NCI-H1092 treated with DMSO at 0.1 percent for 48 hours (cell line): ENCODE measurements at places on chromosomes 3 and 15.

DNA sequence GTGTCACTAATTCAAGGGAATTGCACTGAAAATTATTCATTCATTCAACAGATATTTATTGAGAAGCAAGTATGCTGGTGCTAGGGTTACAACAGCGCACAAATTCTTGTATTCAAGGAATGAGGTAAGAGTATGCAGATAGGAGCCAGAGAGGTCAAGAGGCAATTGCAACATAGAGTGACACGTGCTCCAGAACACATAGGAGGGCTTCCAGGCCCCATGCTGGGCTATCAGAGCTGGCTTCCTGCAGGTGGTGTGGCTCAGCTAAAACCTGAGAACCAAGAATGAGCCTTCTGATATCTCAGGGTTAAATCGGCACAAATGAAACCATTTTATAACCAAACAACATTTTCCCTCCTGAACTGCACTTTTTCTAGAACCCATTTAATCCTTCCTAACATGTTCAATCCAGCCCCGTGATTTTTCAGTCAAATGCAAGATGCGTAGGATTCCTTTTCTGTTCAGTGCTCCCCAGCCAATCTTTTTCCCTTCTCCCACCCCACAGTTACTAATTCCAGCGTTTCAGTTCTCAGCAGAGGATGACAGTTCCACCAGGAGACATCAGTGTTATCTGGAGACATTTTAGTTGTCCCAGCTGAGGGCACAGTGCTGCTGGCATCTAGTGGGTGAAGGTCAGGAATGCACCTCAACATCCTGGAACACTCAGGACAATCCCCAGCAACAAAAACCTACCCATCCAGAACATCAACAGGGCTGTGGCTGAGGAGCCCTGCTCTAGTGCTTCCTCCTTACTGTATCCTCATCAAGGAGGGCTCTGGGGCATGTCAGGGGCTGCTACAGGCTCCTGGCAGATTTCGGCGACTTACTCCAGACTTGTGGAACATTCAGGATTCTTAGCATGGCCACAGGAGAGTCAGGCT lies 13.1 kb downstream of the CCR5AS start:
- no peak for DNase-seq

GRCh38 chr3:46811615-46812236 lies 51.5 kb downstream of the MYL3 start:
- DNase-seq, result no peak

DNA sequence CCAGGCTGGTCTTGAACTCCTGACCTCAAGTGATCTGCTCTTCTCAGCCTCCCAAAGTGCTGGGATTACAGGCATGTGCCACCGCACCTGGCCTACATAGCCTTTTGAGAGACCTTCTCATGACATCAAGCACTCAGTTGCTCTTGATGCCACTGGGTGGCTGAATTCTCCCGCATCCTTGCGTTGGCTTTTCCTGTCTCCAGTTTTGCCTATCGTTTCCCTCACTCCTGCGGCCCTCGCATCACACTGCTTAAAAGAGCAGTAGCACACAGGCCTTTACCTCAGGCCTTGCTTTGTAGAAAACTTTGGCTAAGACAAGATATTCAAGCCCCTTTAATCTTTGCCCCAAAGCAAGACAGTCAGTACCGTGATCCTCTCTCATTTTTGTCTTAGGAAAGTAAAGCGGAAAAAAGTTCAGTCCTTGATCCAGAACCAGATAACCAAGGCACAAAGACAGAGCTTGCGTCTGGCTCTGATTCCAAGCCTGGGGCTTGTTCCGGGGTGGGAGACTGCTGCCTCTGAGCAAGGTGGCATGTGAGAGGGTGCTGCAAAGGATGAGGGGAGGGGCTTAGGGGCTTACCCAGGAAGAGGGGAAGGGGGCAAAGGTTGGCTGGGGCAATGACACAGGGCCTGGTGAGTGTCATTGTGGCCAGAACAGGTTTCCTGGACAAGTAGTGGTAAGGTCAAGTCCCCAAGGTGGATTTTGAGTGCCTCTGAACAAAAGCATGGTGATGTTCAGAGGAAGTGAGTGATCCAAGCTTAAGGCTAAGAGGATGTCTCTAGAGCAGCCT lies 175.0 kb upstream of the TLE3 start:
- DNase-seq, result no peak

DNA sequence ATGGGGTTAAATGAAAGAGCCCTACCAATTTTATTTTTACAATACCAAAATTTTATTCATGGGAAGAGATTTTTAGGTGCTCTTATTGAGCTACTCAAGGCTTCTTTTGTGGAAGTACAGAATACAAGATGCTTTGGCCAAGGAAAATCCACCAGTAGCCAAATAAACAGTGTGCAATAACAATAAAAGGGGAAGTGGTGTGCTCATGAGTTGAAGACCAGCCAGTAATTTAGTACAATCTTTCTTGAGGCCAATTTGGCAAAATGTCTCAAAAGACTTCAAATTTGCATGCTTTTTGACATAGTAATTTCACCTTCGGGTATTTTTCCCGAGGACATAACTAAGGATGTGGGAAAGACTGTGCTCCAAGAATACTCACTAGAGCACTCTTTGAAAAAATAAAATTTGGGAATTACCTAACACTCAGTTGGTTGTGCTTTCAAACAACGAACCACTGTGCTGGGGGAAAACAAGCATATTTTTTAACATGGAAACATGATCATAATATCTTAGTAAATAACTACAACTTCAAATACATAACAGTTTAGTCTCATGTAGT lies 294.0 kb downstream of the DIPK2A start:
- no peak for DNase-seq

- DNase-seq, result no peak
Observed at GRCh38 chr15:61426466-61426865, 197.4 kb upstream of the RORA start.

DNA sequence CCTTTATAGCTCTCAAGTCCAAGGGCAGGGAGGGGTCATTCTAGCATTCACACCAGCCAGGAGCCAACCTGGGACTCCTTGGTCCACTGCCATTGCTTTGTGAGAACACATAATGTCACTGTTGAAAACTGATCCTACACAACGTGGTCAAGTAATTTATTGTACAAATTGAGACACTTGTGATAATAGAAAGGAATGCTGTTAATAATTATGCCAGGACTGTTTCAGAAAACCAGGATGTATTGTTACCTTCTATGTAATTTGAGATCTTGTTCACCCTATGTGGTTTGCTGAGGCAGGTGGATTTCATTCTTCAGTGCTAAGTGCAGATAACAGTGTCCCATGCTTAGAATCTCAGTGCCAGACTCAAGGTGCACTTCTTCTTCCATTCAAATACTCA lies 33.3 kb downstream of the TMCO5A start:
- no peak for DNase-seq

DNA sequence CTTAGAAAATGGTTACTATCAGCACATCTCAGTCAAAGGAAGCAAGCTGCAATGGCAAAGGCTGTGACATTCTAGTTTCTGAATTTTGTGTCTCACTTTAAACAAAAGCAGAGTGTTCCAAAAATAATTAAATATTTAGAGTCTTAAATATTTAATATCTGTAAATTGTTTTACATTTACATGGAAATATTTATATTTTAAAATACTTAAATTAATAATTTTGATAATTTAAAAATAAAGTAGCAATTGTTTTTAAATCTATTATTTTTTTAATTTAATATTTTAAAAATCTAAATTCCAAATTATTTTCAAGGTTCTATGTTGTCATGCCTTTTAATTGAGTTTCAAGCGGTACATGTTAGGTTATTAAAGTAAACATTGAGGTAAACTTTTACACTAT lies 843.1 kb downstream of the ROBO1 start:
- no peak for DNase-seq

DNA sequence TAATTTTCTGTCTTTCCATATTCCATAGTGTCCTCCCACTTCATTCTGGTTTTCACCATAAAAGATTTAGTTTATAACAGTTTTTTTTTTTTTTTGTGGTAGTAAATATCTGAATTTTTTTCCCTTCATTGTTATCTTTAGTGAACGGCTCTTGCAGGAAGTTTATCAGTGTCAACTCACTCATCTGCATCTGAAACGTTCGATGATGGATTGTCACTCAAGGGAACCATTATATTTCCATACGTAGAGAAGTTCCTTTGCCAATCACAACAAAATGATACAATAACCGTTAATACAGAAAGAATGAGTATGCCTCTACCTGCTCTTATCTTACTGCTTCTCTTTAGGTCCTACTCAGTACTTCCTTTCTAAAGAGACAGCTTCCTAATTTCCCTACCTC lies 651.2 kb upstream of the KCNMB2 start:
- no peak for DNase-seq

DNA sequence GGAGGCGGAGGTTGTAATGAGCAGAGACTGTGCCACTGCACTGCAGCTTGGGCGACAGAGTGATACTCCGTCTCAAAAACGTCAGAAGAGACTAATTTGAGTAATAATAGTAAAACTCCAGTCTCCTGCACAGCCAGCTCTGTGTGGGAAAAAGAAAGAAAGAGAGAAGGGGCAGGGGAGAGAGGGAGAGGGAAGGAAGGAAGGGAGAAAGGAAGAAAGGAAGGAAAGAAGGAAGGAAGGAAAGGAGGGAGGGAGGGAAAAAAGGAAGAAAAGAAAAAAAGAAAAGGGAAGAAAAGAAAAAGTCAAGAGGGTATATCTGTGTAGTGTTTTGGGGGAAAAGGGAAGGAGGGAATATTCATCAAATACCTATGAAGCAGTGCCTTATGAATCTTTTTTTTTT lies 23.1 kb upstream of the PDIA3 start:
- DNase-seq, result no peak

- DNase-seq, result peak; percentile 0
Observed at GRCh38 chr15:38563723-38564519, 693 bp downstream of the RASGRP1 start.

- no peak for DNase-seq
Observed at GRCh38 chr3:16883057-16883722, 1.6 kb upstream of the PLCL2 start.
